ENCODE measurements at places on chromosomes 2 and 18.

DNA sequence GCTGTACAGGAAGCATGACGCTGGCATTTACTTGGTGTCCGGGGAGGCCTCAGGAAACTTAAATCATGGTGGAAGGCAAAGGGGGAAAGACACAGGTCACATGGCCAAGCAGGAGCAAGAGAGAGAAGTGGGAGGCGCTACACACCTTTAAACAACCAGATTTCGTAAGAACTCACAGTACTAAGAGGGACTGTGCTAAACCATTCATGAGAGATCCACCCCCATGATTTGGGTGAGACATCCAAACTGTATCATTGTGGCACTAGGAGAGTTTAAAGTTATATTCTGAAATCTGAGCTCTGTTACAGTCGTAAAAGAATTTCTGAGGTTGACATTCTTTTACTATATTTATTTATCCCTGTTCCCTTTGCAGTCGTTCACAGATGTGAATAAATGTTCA lies 116.6 kb downstream of the ICA1L start:
- H3K36me3 ChIP-seq = peaks cover 25% of the 10 kb centered on the region
- DNase-seq = no peak
- no peaks in the 10 kb centered on the region for H3K27me3 ChIP-seq
- no peak overlapping the region for H3K27ac ChIP-seq

DNA sequence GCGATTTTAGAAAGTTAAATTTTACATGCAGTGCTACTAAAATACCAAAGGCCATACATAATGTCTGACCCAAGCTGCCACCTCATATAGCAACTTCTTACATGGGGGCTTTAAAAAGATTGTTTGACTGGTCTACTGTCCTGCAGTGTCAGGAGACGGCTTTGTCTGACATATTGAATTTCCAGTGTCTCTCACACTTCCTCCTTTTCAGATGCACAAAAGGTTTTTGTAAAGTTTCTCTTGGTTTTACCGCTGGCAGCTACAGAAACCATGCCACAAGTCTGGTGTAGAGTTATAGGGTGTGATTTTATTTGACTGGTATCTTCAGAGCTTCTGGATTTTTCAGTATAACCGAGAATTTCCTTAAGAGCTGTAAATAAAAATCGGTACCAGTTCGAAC lies 1.1 kb upstream of the ASAP2 start:
- no peak overlapping the region for H3K27ac ChIP-seq
- no peaks in the 10 kb centered on the region for H3K36me3 ChIP-seq
- no peak for DNase-seq
- peaks cover 55% of the 10 kb centered on the region for H3K27me3 ChIP-seq

DNA sequence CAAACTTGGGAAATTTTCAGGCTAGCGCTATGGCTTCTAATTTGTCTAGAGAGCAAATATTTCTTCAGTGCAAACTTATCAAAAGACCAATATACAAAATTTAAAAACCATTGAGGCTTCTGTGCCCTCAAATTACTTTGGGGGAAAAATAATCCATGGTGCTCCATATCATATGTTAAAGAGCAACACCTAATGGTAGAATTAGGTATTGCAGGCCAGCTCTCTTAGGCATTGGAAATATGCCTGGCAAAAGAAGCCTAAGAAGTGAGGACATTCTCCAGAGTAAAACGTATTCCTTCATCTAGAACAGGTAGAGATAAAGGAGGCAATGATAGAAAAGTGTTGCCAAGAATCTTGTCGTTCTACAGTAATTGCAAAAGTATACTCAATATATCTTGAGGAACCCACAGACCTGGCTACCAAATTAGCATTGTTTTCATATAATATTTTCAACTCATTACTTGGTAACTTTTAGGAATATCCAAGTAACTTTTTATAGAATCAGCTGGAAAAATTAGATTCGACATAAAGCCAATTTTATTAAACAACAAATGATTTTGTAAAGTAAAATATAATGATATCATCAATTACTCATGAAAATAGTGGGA lies 401.1 kb downstream of the BCL11A start:
- peak; percentile 52 for DNase-seq
- H3K36me3 ChIP-seq = no peaks in the 10 kb centered on the region
- no peak overlapping the region for H3K4me3 ChIP-seq
- H3K27ac ChIP-seq = no peak overlapping the region
- no peaks in the 10 kb centered on the region for H3K4me1 ChIP-seq

DNA sequence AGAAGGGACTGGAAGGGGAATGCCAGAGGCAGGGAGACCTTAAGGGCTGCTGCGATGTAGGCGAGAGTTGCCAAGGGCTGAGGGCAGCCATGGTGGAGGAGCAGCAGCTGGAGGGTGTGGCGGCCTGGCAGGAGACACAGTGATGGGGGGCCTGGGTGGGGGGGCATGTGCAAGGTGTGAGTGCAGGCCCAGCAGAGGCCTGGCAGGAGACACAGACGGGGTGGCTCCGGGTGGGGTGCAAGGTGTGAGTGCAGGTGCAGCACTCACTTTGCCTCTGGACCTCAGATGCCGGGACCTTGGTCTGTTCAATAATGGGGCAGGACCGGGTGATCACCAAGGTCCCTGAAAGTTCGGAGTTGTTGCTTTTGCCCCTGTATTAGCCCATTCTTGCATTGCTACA lies 76.2 kb upstream of the ODC1 start:
- H3K4me3 ChIP-seq = no peak overlapping the region
- no peak for DNase-seq
- H3K36me3 ChIP-seq = no peaks in the 10 kb centered on the region
- H3K27me3 ChIP-seq = no peaks in the 10 kb centered on the region
- H3K4me1 ChIP-seq = no peaks in the 10 kb centered on the region

GRCh38 chr18:61827591-61827990 lies 65.2 kb downstream of the RNF152 start:
- H3K27ac ChIP-seq = no peak overlapping the region
- H3K4me1 ChIP-seq = no peaks in the 10 kb centered on the region
- no peaks in the 10 kb centered on the region for H3K27me3 ChIP-seq
- no peak for DNase-seq
- no peaks in the 10 kb centered on the region for H3K36me3 ChIP-seq
